ENCODE measurements at places on chromosomes 2 and 18.

GRCh38 chr2:234912437-234912836 is 39.4 kb upstream of the SH3BP4 start:
- no peak for DNase-seq

DNA sequence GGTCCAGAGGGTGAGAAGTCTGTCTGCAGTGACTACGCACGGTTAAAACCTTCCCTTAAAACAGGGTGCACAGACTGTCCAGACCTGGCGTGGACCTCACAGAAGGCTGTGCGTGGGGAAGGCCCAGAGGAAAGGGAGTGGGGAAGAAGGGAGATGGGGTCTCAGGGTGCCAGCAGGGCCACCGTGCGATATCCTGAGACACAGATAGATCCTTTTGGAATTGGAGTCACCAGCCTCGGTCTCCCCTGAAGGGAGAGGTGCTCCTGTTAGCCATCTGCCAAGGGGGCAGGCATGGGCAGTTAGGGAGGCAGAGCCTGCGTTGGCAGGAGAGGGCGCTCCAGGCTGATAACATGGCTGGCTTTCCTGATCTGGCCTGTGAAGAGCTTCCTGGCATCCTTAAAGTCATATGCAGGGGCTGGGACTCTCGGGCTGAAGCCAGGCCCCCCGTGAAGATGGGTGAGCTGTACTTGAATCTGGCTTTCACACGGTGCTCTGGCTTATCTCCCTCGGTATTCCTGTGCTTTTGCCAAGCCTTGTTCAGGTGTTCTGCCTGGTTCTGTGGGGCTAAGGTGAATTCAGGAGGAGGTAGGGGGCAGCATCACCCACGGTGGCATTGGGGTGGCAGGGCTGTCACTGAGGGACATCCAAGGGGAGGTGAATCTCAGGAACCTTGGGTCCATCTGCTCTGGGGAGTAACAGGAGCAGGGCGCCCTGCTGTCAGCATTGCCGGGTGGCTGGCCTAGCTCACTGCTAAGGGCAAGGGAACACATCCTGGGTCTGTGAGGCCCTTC is 107.2 kb upstream of the SMAD2 start:
- no peak for DNase-seq

DNA sequence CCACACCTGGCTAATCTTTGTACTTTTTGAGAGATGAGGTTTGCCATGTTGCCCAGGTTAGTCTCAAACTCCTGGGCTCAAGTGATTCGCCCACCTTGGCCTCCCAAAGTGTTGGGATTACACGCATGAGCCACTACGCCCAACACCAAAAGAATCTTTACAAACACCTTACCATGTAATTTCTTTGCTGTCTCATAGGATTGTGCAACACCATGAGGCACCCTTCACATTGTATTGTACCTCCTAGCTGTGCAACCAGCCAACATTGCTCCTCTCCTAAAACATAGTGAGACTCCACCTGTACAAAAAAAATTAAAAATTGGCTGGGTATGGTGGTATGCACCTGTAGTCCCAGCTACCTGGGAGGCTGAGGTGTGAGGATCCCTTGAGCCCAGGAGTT is 3.1 kb upstream of the MFSD6 start:
- no peak for DNase-seq

DNA sequence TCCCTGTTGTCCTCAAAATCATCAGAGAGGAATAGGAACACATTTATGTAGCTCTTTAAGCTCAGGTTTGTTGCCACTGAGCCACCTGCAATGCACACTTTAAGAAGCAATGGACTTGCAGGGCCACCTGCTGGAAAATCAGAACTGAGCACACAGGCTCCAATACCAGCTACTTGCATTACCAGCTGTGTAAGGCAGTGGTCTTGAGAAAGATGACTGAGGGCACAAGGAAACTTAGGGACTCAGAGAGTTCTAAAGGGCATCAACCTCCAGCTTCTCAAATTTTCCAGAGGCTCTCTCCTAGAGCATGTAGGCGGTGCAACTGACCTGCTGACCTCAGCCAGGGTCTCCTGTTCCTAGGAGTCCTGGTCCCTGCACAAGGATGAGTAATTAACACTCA is 2.5 kb upstream of the CNDP2 start:
- DNase-seq, result peak; percentile 20

DNA sequence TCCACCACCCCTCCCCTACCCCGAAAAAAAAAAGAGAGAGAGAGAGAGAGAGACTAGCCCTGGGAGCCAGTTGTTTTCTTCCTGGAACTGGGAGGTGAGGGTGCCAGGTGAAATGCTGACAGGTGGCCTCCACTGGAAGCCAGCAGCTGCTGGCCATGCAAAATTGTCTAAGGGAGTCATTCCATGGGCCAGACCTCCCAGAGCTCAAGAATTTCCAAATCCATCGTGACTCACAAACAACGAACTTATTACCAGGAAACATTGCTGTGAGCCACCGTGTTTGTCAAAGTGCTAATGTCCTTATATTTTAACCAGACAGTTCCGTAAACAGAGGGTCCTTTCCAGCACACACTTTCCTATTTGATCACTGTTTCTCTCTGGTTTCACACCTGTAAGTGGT is 68.5 kb upstream of the PID1 start:
- DNase-seq, result no peak

DNA sequence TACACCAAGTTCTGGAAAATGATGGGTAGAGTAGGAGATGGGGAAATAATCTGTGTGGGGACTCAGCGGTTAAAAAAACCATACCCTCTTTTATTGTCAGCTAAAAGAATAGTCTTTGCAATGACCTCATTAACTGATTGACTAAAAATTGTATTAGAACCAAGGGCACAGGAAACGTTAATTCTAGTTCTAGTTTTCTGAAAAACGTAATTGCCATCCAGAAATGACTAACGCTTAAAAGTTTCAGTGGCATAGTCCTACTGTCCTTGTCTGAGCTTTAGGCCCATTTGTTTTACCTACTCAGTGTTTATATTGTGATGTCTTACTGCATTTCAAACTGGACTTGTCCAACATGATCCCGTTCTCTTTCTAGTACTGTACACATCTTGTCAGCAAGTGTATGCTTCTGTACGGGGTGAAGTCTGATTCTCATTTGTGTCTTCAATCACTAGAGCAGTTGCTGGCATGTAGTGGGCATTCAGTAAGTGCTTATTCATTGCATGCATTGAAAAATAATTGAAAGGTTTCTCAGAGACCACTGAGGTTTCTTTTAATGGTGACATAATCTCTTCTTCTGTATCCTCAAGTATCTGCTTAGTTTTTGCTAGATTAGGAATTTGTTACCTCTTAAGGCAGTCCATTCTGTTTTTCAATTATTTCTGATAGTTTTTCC is 81.5 kb downstream of the ZNF407 start:
- no peak for DNase-seq

Measured in fibroblast of skin of left quadriceps (primary cell).